ENCODE measurements at places on chromosomes 12 and 14.
A peak's percentile ranks its signal among the peaks of the same experiment; 100 is the strongest.

DNA sequence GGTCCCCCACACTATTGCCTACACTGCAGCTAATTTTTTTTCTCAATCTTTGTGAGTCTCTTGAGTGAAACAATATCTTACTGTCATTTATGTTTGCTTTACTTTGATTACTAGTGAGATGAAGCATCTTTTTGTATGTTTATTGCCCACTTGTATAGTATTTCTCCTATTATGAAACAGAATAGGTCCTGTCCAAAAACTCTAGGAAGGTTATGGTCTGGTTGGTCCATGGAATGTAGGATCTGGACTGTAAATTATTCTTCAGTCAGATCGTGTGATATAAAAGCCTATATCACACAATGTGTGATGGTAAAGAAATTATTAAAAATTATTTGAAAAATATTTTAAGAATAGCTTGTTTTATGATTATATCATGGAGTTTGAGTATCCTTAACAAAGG, 434.4 kb downstream of the ZFP36L1 start:
- DNase-seq = no peak

DNA sequence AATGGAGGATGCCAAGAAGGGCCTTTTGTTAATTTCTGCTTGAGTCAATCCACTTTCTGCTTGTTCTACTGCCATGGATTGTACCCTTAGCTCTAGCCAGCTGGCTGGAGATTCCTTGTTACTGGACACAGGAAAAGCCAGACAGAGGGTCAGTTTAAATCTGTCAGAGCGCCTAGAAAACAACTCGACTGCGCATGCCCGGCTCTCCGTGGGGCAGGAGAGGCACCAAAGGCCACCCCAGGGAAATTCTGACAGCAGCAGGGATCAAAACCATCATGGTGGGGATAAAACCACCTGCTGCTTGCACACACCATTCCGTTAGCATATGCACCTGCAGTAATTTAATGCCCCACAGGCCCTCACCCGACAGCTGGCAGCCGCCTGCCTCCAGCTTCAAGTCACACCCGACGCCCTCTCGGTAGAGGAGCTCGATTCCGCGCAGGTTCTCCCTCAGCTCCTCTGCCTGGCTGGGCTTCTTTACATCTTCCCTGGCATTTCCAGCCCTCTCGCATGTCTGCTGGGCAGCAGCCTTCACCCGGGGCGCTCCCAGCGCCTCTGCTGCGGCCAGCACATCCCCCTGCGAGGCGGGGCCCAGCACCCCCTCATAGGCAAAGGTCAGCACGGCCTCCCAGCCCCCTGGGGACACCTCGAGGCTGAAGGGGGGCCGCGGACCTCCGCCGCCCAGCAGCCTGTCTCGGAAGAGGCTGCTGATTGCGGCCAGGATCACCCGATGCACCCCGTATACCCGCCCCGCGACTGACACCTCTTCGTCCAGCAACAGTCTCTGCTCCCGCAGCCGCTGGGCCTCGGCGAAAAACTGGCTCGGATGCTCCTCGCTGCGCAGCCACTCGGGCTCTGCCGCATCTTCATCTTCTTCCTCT, 1.0 kb downstream of the KLHL33 start:
- no peak for DNase-seq

DNA sequence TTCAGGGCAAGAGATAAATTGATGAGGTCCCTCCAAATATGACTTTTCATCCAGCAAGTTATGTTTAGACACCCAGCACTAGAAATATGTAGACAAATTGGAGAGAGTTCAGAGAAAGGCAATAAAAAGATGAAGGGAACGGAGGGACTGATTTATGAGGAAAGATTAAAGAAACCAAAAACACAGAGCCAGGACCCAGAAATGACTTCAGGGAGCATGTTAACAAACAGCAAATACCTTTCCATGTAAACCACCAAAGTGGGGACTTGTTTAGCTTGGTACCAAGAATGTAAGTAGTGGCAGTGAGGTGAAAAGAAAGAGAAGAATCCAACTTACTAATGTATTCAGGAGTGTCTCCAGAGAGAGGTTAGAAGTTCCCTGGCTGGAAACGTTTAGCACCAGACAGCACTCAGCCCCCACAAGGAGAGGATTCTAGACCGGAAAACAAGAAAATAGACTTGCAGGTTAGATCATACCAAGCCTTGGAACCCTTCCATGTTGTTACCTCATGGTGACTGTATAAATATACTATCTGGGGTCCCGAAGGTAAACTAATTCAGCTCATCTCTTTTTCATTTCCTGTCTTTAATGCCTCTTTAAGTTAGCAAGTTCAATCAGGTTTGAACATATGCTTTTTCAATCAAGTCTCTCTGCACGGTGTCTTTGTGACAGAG, 79.2 kb downstream of the TBC1D30 start:
- DNase-seq = no peak

- no peak for DNase-seq
These were observed 17.3 kb downstream of the JAG2 start for GRCh38 chr14:105151084-105151837.

DNA sequence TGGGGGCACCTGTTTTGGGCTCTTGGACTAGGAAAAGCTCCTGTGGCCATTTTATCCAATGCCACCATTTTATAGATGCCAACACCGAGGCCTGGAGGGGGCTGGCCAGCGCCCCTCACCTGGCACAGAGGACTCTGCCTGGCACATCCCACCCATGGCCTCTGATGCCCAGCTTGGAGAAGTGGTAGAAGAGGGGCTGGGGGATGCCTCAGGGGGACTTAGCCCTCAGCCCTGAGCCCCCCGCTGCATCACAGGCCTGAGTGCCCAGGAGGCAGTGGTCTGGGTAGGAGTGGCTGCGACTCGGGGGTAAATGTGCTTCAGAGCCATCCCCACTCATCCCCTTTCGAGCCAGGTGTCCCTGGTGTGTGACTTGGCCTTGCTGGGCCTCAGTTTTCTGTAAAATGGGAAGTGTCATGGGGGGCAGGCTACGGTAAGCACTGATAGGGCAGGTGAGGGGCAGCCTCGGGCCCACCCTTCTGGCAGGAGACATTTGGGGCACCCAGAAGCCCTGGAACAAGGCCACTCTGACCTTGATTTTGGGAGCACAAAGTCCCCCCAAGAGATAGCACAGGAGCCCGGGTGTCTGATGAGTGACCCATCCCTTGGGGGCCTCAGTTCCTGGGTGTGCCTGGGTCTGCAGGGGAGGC, 22.5 kb downstream of the SH2B3 start:
- peak; percentile 17 for DNase-seq

GRCh38 chr12:70032076-70032475, 207.0 kb downstream of the MYRFL start:
- no peak for DNase-seq

DNA sequence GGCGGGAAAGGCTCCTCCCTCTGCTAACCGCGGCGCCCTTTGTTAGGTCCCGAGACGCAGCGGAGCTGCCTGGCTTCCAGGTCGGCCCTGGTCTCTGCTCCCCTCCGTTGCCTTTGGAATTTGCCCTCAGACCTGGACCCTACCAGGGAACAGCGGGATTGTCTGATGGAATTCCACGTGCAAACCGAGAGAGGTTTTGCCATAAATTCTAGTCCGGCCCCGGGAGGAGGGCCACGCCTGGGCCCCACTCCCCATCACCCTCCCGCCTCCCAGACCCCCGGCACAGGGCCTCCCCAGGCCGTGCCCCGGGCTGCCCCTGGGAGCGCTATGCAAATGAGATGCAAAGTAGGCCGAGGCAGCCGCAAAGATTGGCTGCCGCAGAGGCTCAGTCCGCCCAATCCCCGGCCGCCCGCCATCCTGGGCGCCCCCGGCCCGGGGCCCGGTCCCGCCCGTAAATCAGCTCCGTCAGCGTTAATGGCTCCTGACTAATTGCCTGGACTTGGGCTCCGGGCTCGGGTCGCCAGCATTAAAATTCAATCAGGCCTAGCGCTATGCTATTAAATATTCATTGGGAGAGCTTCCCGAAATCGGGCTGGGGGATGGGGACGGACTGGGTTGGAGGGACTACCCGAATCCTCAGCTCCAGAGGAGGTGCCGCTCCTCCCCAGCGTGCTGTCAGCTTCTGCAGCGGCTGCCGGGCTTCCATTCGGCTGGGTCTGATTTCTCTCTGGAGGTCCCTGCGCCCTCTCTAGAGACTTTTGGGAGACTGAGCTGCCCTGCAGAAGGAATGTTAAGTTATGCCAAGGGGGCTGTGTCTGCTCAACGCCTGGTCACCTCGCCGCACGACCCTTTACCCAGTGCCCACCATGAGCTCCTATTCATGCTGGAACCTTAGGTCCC, 15.7 kb upstream of the FIGNL2 start:
- peak; percentile 31 for DNase-seq

DNA sequence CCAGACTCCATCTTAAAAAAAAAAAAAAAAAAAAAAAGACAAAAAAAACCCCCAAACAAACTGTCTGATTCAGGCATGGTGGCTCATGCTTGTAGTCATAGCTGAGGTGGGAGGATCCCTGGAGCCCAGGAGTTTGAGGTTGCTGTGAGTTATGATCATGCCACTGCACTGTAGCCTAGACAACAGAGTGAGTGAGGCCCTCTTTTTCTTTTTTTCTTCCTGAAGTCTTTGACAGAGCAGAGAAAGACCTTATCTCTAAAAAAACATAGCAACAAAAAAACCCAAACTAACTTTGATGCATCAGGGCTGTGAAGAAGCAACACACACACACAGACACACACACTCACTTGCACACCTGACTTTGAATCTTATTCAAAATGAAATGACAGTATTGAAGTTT, 7.7 kb upstream of the AMN1 start:
- peak; percentile 52 for DNase-seq

DNA sequence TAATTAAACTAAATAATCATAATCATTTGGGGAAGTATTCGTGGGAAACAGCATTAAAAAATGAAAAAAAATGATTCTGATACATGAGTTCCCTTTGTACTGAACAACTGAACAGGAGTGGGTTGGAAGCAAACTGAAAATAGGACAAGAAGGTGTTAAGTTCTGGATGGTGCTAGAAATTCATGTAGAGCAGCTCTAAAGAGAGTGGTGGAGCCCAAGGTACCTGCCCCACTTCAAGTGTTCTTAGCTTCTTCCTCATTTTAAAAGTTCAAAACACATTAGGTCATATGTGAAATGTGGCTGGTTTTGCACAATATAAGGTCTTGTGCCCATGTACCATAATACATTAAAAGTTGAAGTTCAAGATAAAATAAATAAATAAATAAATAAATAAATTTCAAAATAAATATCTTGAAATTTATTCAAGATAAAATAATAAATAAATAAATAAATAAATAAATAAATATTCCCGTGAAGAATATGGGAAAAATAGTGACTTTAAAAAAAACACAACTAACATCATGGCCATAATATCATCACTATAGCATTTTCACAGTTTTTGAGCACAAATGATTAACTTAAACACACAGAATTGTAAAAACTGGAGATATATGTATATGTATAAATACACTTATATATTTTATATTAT, 191.5 kb upstream of the PRKD1 start:
- DNase-seq = no peak

GRCh38 chr12:9797722-9798619, 29.3 kb upstream of the KLRF1 start:
- DNase-seq = peak; percentile 67

- no peak for DNase-seq
These were observed 12.4 kb upstream of the HHIPL1 start for GRCh38 chr14:99632410-99633035.

DNA sequence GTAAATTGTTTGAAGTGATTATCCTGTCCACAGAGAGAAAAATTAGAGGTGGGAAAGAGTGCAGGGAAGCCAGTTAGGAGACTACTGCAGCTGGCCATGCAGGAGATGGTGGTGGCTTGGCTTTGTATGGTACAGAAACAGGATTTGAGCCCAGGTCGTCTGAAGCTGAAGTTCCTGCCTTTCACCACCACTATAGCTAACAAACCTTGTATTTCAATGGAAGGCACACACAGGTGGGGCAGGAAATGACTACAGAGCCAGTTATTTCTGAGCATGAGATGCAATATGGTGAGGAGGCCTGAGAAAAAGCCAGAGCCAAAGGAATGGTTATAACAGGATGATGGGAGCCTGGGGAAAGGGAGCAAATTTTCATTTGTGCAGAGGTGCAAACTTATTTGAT, 103.9 kb downstream of the BTG1 start:
- DNase-seq = no peak

GRCh38 chr14:93962701-93963601, 13.4 kb downstream of the ASB2 start:
- no peak for DNase-seq

DNA sequence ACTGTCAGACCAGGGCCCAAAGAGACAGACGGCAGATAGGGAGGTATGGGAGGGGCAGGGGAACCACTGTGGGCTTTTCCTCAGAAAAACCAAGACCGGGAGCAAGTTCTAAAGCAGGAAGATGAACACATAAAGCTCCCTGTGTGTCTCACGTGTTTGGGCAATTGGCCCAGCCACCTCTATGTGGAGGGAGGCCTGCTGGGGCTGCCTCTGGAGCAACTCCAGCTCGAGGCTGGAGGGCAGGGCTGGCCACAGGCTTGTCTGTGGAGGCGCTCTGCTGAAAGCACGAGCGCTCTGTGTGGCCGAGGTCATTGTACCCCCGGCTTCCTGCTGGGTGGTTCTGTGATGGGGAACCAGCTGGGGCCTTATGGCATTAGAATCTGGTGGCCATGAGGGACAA, 36.4 kb downstream of the TRAFD1 start:
- DNase-seq = no peak

- no peak for DNase-seq
These were observed 15.5 kb upstream of the IRF2BPL start for GRCh38 chr14:77043984-77044485.

GRCh38 chr12:104459368-104459909, 2.7 kb downstream of the CHST11 start:
- DNase-seq = no peak

GRCh38 chr12:4112290-4112689, 161.3 kb upstream of the CCND2 start:
- no peak for DNase-seq

DNA sequence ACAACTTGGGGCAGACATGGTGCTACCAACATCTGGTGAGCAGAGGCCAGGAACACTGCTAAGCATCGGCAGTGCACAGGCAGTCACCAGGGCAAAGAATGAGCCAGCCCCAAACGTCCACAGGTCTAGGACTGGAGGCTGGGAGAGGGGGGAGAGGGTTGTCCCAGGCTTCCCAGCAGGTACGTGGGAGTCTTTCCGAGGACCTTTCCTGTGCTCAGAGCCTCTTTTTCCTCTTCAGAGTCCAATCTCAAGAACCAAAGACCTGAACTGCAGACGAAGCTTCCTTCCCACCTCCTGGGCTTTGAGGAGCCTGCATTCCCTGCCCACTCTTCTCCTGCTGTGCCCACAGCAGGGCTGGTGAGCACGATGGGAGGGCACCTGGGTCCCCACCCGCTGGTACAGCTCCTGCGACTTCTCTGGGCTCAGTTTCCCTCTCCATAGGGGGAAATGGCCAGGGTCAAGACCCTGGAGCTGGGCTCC, 48.7 kb downstream of the DLK1 start:
- peak; percentile 5 for DNase-seq

GRCh38 chr12:107447336-107447735, 238.3 kb upstream of the PWP1 start:
- no peak for DNase-seq

- no peak for DNase-seq
These were observed 94.1 kb upstream of the BMP4 start for GRCh38 chr14:54050759-54051158.
